Activated CD8-positive, alpha-beta memory T cell treated with anti-CD3 and anti-CD28 coated beads, Interleukin-2, amount 50 U/mL, for 48 hours (primary cell): ENCODE measurements at places on chromosomes 7 and 10.

DNA sequence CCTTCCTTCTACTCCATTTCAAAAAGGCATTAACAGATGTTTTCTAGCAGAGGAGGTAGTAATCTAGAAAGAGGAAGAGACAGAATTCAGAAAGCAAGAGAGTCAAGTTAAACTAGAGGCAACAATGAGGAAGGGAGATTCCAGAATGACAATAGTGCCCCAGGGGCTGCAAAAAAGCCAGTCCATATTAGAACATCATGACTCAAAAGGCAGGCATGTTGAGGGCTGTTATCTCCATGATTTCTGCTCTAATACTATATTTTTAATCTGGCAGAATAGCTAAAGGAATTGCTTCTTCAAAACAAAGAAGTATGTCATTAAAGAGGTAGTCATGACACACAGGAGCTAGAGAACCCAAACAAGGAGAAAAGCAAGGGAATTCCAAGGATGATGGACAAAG lies 599.6 kb downstream of the INHBA start:
- DNase-seq: no peak

DNA sequence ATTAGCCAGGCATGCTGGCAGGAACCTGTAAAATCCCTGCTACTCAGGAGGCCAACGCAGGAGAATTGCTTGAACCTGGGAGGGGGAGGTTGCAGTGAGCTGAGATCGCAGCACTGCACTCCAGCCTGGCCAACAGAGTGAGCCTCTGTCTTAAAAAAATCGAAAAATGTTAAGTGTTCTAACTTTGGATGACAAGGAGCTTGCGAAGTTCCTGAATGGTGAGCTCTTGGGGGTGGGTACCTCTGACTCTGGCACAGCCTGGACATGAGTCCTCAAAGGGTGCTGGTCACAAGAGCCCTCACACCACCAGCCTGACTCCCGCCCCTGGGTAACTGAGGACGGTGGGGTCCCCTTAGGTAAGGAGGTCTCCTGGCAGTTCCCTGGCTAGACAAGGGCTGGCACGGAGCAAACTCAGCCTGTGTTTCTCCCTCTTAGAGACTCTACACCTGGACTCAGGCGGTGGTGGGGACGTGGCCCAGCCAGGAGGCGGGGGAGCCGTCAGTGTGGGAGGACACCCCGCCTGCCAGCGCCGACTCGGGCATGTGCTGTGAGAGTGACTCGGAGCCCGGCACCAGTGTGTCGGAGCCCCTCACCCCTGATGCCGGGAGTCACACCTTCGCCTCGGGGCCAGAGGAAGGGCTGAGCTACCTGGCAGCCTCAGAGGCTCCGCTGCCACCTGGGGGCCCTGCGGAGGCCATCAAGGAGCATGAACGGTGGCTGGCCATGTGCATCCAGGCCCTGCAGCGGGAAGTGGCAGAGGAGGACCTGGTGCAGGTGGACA lies 24.1 kb downstream of the AMZ1 start:
- no peak for DNase-seq

- DNase-seq: no peak
Measured at GRCh38 chr10:132193907-132194552, 7.3 kb downstream of the DPYSL4 start.

- no peak for DNase-seq
Measured at GRCh38 chr7:77862691-77863090, 64.1 kb downstream of the PHTF2 start.

- DNase-seq: no peak
Measured at GRCh38 chr10:32317795-32318357, 29.1 kb downstream of the EPC1 start.

GRCh38 chr10:124646483-124647352 lies 97.5 kb downstream of the FAM53B start:
- DNase-seq: no peak

- DNase-seq: no peak
Measured at GRCh38 chr7:72924386-72924732, 536 bp upstream of the POM121 start.

DNA sequence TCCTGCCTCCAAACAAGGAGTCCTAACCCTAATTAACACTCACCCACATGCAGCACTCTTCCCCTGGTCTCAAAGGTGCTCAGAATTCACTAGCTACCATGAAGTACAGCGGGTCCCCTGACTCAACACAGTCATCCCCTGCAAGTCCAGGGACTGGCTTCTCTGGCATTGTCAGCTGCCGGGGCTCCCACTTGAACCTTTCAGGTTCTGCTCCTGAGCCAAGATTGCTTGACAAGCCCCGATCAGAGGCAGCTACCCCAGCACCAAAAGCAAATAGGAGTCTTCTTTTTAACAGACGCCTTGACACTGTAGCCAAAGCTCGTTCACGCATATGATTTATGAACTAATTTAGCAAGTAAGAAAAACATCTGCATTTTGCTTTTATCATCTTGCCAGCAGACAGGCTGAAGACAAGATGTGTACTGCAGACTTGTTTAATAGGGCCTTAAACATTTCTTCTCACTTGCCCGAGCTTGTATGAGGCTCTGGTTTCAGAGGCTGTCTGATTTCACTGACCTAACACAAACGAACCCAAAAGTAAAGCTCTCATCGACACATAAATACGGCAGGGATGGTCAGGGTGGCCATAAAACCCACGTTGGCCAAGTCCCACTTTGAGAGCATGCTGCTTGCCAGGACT lies 67.6 kb upstream of the ADAM12 start:
- DNase-seq: no peak

GRCh38 chr7:74713567-74713966 lies 56.0 kb downstream of the GTF2I start:
- no peak for DNase-seq

GRCh38 chr7:91293840-91294239 lies 29.6 kb downstream of the FZD1 start:
- DNase-seq: no peak

DNA sequence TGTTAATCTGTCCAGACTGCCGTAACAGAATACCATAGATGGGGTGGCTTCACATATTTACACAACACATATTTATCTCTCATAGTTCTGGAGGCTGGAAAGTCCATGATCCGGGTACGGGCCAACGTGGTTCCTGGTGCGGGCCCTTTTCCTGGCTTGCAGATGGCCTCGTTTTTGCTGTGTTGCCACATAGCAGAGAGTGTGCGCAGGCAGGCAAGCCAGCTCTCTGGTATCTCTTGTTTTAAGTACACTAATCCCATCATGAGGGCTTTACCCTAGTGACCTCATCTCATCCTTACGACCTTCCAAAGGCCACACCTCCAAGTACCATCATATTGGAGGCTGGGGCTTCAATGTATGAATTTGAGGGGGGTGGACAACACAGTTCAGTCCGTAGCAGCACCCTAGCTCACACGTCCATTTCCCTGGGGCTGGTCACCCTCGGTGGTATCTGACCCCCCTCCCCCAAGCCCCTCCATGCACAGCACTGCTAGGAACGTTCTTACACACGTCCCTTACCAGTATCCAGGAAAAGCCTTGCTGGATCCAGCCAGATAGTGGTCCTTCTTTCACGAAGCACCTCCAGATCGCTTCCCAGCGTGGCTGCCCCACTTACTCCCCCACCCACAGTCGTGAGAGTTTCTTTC lies 21.5 kb downstream of the CUX1 start:
- no peak for DNase-seq

DNA sequence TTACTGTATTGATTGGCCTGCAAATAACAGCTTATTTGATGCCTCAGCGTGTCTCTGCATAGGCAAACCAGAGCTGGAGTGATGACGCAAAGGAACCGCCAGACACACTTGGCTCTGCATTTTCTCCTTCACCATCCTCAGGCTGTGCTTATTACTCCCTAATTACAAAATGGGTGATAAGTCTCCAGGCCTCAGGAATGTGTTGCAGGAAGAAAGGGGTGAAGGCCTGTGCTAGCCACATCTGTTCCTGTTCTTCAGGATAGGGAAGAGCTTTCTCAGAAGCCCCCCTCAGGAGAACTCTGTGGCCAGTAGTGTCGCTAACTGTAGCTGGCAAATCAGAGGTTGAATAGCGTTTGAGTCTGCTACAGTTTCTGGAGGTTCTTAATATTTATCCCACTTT lies 5.1 kb downstream of the TDRD1 start:
- no peak for DNase-seq

DNA sequence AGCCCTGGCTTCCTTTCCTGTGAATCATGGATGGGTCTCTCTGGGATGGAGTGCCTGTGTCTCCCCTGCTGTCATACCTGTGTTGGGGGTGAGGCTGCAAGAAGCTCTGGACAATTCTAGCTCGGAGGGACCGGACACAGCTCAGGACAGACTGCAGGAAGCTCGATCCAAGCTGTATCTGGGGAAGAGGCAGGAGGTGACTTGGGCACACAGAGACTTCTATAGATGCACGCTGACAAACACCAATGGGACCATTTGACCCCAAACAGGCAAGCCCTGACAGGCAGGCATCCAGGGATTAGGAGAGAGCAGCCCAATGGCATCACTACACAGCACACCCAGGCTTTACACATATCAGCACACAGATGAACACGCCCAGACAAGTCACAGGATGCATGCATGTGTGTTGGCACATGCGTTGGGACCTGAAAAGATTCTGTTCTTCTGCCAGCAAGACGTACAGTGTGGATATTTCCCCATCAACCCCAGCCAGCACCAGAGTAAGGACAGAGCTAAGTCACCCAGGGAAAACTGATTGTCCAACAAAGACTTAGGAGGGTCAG lies 4.5 kb downstream of the LLCFC1 start:
- DNase-seq: no peak

DNA sequence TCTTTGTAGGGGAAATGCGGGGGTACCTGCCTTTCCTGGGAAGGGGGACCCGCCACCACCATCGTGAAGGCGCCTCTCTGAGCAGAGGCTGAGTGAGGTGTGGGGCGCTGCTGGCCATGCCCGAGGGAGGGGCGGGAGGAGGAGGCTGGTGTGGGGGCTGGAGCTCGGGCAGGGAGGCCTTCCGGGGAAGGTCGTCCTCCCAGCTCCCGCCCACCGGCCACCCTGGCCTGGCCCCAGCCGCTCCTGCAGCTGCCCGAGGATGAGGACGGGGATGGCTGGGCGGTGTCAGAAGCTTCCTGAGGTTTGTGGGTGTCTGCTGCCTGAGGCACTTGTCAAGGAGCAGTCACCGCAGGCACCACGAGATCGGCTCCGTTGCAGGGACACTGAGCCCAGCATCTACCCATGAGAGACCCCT lies 11.4 kb downstream of the PWWP2B start:
- no peak for DNase-seq

GRCh38 chr7:94250987-94251386 lies 143.7 kb upstream of the COL1A2 start:
- DNase-seq: no peak

DNA sequence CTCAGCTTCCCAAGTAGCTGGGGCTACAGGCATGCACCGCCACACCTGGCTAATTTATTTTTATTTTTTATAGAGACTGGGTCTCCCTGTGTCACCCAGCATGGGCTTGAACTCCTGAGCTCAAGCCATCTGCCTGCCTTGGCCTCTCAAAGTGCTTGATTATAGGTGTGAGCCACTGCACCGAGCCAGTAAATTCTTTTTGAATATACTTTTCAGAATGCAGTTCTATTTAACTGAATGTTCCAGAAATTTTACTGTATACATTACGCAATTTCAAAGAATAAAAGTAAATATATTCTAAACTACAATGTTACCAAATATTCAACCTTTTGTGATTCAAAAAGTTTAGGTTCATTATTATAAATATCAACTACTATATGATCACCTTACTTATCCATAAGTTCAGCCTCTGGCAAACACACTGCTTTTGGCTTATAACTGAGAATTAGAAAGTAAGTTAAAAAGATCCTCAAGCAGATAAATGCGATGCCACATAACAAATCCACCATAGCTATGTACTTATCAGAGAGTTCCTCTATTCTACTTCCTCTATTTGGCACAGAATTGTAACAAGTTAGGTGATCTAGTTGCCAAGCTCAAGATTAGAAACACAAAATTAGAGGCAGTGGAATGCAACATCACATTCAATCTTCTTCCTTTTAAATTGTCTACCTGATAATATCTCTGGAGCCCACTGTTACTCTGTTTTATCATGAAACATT lies 118.2 kb downstream of the ANK3 start:
- no peak for DNase-seq

GRCh38 chr10:126255313-126255712 lies 133.0 kb downstream of the ADAM12 start:
- no peak for DNase-seq

DNA sequence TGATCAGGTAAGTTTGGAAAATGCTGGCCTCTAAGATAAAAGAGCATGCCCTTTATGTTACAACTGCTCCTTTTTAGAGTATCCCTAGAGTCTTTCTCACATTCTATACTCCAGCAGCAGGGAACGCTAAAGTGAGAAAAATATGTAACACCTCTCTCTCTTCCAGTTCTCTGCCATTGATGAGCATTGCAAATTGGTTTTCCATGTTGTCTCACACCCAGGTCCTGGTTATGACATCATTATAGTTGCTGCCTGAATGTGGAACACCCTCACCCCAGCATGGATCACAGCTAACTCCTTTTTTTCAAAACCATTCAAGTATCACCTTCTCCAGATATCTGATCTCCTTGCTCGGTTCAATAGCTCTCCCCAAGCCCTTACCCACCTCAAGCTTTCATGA lies 84.4 kb downstream of the DGKI start:
- no peak for DNase-seq

GRCh38 chr10:124554085-124554858 lies 92.6 kb downstream of the LHPP start:
- no peak for DNase-seq

GRCh38 chr10:71888248-71888622 lies 37.2 kb upstream of the PSAP start:
- DNase-seq: no peak

DNA sequence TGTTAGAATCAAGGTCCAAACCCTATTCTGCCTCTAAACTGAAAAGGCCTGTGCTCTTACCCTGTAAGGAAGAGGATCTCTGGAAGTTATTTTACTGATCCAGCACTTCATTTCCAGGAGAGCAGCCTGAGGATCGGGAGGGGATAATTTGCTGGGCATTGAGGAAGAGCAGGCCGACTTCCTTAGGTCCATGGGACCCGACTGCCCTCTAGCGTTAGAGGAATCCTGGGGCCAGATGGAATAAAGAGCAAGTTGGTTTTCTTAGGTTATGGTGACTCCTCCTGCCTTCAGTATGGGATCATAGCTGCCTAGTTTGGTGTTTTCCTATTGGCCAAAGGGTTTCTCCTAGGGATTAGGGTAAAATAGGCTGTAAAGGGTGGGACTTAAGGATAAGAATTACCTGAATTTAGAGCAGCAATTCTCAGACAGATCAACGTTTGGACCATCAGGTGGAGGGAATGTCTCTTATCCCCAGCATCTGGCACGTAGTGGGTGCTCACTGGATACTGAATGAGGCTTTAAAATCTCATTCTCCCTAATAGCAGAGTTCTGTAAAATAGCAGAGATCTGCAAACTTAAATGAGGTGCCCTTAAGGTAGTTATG lies 40.0 kb upstream of the SORBS1 start:
- peak; percentile 62 for DNase-seq

GRCh38 chr10:23656735-23657134 lies 217.9 kb downstream of the OTUD1 start:
- no peak for DNase-seq

DNA sequence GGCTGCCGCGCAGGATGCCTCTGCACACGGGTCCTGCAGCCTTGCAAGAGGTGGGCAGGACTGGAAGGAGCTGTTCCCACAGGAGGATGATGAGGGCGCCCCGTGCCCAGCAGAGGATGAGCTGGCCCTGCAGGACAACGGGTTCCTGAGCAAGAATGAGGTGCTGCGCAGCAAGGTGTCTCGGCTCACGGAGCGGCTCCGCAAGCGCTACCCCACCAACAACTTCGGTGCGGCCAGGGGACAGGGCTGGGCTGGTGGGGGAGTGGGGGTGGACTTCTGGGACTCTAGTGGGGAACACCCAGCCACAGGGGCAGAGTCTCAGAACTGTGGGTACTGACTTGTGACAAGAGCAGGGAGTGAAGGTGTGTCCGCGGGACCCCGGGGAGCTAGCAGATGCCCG lies 16.0 kb downstream of the ZFYVE27 start:
- no peak for DNase-seq

- no peak for DNase-seq
Measured at GRCh38 chr10:51804866-51805265, 105.5 kb upstream of the CSTF2T start.
